M059J (cell line): ENCODE measurements at places on chromosomes 12 and 14. TPM values are rescaled to one million over a fixed set of nuclear protein-coding genes. Genes with fewer than 3 reads are reported as not detected.

Gene RNASE4
- 12.1 and 13.3 TPM in 2 replicates for total RNA-seq

Gene SLC7A8
- 3.0 and 4.0 TPM in 2 replicates for total RNA-seq

Gene DHRS4
- 25.4 and 40.9 TPM in 2 replicates for total RNA-seq

Gene DCN
- total RNA-seq: 16.3 and 16.5 TPM in 2 replicates

Gene AMIGO2
- 26.1 and 37.5 TPM in 2 replicates for total RNA-seq

Gene SLC39A5
- total RNA-seq: not detected in 2 replicates
